Germinal center (tissue), 1 donor: ENCODE measurements at places on chromosomes 2 and 18.
A peak's percentile ranks its signal among the peaks of the same experiment; 100 is the strongest.

- DNase-seq: no peak
Observed at GRCh38 chr2:145846982-145847381, 1327.1 kb upstream of the ZEB2 start.

DNA sequence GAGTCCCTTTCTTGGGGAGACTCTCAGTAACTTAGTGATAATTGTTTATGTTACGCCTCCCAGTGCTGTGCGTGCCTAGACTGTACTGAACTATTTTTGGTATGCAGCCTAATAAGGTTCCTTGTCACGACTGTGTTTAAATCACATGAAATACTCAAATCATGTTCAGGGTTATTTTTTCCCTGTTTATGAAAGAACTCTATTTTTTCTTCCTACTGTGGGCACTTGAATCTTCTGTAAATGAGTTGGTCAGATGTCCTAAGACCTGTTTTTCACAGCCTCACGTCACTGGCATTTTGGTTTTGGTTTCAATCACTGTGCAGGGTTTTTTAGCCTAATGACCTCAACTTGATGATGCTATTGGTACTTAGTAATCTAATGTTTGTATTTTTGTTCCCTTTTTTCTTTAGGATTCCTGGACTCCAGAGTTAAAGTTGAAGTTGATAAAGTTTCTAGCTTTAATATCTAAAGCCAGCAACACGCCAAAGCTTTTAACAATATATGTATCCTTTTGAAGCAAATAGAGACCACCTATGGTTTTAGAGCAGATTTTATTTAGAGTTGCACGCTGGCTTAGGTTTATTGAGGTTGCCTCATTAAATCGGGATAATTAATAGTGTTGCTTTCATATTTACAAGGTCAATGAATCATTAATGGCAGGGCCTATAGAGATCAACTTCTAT is 24.0 kb downstream of the ARMC9 start:
- no peak for DNase-seq

DNA sequence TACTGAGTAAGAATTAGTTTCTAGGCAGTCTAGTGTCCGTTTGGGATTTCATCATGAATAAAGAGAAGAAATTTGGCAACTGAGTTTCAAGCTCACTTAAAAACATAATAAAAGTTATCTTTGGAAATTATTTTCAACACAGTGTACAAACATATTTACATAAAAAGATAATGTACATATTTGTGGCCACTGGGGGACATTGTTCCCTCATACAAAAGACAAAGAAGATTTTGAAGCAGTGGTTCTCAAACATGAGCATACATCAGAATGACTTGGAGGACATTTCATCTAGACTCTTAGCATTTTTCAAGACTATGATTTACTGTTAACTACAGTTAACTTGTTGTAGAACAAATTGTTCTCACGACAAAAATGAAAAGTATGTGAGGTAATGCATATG is 15.7 kb upstream of the TTC21B start:
- DNase-seq: no peak

DNA sequence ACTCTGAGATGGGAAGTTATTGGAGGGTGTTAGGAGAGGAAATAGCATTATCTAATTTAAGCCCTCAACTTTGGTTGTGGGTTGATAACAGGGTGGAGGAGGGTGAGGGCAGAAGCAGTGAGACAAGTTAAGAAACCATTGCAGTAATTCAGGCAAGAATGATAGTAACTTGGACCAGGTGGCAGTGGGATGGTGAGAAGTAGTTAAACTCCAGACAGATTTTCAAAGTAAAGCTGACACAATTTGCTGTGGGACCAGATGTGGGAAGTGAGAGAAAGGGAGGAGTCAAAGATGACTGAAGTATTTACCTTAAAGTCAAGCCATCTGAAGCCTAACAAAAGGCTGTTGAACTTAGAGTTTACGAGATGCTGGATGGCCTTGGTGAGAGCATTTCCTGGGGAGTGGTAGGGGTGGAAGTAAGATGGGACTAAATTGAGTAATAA is 163.2 kb upstream of the KLF7 start:
- DNase-seq: no peak

GRCh38 chr2:202164411-202164810 is 74.0 kb downstream of the SUMO1 start:
- no peak for DNase-seq

- DNase-seq: no peak
Observed at GRCh38 chr2:69693775-69694450, 48.0 kb upstream of the ANXA4 start.

DNA sequence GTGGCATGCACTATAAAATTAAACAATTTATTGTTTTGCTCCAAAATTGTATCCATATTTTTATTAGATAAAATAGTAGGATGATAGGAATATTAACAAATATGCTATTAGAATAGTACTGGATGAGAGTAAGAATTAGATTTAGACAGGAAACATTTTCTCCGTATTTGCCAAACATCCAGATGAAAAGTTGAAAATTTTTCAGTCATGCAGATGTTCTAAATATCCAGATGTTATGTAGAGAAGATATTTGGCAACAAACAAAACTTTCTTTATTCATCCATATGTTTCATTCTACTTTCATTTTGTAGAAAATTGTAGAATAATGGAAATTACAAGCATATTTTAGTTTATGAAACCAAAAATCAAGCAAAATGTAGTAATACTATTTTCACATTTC is 45.2 kb upstream of the NEUROD1 start:
- no peak for DNase-seq

GRCh38 chr2:188610827-188611226 is 319.2 kb downstream of the GULP1 start:
- no peak for DNase-seq

DNA sequence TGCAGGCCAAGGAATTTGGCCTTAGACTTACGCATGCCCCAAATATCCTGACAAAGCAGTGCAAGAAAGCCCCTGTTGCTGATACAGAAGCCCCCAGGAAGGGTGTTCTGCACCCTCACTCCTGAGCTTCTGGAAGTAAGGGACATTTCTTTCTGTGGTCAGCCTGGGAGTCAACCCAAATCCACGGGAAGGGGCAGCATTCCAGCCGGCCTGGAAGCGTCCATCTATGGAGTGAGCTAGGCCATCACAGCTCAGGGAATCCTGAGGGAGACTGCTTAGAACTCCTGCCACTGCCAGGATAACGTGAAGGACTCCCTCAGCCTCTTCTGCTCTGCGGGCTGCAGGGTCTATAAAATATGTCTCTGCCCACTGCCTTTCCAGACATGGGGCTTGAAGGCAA is 173.9 kb downstream of the ANAPC1 start:
- no peak for DNase-seq

DNA sequence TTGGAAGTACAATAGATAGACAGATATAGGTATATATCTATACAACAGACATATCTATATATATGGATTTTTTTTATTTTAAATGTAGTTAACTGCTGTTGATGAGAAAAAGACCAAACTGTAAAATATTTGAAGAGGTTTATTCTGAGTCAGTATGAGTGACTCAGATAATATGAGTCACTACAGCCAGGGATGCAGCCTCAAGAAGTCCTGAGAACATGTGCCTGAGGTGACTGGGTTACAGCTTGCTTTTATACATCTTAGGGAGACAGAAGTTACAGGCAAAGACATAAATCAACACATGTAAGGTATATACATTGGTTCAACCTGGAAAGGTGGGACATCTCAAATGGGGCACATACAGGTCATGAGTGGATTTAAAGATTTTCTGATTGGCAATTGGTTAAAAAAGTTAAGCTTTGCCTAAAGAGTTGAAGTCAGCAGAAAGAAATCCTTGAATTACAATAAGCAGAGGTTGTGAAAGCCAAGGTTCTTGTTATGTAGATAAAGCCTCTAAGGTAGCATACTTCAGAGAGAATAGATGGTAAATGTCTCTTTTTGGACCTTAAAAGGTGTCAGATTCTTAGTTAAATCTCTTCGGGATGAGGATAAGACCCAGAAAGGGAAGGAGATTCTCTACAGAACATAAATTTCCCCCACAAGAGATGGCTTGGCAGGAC is 149.9 kb downstream of the RBM43 start:
- DNase-seq: no peak

- no peak for DNase-seq
Observed at GRCh38 chr2:205609113-205609512, 73.2 kb upstream of the NRP2 start.

GRCh38 chr2:55419679-55420438 is at the start of gene CCDC88A:
Gene CCDC88A, minus strand, starts transcription at chr2:55419856. Its CDS starts 777 bp downstream, at chr2:55419079.
- peak; percentile 85 for DNase-seq

DNA sequence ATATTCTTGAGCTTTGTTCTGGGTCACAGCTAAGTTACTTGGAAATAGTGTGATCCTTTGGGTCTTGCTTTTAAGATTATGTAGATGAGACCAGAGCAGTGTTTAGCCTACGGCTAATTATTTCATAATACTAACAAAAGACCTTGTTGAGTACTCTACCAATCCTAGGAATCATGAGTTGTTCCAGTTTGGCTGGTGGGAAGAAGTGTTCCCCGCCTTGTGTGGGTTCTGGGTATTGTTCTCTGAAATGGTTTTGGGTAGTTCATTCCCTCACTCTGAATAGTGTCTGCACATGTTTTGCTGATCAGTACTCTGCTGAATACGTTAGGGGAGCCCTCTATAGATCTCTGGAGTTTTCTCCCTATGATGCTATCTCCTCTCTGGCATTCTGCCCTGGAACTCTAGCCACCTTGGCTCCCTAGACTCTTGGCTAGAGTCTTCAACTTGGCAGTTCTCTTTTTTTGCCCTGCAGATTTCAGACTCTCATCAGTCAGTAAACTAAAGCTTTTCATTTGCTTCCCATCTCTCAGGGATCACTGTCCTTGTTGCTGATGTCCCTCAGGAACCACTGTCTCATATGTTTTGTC is 48.4 kb downstream of the NEMP2 start:
- no peak for DNase-seq

DNA sequence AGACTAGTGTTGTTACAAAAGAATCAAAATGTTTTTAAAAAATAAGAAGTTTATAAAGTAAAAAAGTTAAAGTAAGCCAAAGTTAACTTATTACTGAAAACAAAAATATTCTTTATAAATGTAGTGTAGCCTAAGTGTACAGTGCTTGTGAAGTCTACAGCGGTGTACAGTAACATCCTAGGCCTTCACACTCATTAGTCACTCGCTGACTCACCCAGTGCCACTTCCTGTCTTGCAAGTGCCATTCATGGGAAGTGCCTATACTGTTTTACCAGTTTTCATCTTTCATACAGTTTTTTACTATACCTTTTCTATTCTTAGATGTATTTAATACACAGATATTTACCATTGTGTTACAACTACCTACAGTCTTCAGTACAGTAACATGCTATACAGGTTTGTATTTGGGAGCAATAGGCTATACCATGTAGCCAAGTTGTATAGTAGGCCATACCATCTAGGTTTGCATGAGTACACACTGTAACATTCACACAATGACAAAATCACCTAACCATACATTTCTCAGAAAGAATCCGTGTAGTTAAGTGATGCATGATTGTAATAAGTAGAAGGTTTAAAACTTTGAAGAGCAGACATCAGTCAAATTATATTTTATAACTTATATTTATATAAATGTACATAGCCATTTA is 13.4 kb downstream of the SERPINB7 start:
- DNase-seq: no peak

- no peak for DNase-seq
Observed at GRCh38 chr18:74064510-74064909, 83.1 kb downstream of the FBXO15 start.

- no peak for DNase-seq
Observed at GRCh38 chr2:11738589-11739436, 7.6 kb upstream of the LPIN1 start.

DNA sequence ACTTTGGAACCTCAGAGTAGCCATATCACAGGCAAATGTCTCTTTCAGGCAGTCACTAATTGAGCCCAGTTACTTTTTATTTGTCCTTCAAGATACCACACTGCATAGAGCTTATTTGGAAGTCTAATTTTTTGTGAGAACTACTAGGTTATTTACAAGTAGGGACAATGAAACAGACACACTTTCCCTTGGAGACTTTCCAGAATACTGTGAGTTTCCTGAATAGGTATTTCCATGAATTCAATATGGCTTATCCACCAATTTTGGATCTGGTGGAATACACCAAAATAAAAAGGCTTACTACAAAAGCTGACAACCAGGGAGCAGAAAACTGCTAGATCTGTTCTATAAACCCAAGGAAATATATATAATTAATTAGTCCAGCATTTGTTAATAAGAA is 83.3 kb downstream of the NRXN1 start:
- no peak for DNase-seq

DNA sequence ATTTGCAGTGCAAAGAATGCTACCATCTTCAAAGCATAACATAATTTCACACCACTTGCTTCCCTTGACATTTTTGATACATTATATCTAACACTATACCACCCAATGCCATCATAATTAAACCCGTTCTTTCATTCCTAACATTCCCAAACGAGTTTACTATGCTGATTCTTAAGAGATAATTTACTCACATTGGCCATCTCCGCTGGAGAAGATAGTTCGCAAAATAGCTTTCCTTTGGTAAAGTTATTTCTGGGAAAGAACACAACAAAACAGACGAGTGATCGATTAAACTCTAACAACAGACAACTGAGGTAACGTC is 716 bp downstream of the MMADHC start:
- no peak for DNase-seq

DNA sequence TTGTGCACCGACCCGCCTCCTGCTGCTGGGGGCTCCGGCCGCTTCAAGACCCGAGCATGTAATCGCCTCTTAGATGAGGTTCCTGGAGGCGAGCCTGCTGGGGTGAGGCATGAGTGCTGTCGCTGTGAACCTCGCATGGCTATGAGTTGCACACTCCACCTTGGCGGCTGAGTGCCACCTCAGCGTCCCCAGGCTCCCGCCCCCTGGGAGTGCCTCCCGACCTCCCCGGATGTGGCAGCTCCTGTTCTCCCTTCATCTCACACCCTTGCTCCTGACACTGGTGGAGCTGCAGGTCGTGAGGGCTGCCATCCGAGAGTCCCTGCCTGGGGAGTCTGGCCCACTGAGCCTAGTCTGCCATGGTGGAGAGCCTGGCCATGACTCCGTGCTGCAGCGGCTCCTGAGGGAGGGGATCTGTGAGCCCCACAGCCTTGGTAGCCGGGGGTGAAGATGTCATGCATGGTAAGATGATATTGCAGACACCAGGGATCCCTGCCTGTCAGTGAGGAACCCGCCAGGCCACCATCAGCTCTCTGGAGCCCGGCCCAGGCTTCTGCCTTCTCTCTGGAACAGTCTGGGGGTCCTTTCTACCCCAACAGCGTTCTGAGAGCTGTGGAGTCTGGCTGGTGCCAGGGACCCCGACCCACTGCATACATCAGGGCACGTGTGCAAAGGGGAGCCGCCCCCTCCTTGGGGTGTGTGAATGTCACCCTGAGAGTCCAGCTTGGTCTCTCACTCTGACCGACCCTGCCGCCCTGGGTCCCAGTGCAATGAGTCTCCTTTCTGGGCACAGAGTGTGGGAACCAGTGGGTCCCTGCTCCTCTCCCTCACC is 61.6 kb upstream of the HS6ST1 start:
- DNase-seq: no peak
